Left kidney (tissue), 8 donors: ENCODE measurements at places on chromosomes 13 and 19. TPM values are rescaled to one million over a fixed set of nuclear protein-coding genes. Genes with fewer than 3 reads are reported as not detected.

GRCh38 chr19:40155749-40156265 is 35.4 kb upstream of the MAP3K10 start:
- DNase-seq: no peak

DNA sequence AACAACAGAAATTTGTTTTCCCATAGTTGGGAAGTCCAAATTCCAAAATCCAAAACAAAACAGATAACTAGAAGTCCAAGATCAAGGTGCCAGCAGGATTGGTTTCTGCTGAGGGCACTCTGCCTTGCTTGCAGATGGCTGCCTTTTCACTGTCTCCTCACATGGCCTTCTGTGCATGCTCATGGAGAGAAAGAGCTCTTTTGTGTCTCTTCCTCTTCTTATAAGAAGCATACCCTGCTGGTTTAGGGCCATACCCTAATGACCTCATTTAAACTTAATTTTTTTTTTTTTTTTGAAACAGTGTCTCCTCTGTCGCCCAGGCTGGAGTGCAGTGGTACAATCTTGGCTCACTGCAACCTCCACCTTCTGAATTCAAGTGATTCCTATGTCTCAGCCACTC is 1974.1 kb upstream of the PCDH20 start:
- no peak for DNase-seq

- no peak for DNase-seq
These were observed 429.6 kb downstream of the RFC3 start for GRCh38 chr13:34247596-34247995.

DNA sequence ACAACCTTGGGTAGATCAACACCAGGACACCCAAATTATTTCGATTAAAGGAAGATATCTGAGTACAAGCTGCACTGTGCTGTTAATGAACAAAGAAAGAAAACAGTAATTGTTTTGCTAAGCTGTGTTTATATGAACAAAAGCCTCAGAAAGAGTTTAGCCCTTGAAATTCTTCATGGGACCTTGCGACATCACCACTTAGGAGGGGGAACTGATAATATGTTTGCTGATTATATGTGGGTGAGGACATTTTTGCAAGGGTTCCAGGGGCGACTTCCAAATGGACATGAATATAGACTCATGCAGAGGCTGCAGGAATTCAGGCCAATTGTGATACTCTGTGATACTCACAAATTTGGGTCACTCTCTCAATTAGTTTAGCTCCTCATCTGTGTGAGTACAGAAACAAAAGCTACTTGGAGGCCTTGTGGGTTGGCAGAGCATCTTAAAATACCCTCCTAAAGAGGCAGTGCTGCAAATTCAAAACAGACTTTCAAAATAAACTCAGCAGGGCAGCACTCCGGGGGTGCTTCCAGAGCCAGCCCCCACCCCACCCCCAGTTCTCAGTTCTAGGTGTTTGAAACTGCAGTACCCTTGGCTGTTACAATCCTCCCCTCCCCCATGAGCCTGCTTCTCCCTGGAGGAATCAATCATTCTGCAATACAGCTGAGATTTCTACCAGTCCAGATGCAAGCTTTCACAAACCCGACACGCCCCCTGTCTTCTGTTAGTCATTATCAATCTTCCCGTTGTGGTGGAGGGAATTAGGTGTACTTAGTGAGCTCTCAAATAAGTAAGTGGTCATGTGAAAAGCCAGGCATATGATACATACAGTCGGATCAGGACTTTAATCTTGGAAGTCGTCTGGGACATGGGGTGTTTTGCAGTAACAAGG is 97.0 kb upstream of the MBNL2 start:
- DNase-seq: peak; percentile 61

DNA sequence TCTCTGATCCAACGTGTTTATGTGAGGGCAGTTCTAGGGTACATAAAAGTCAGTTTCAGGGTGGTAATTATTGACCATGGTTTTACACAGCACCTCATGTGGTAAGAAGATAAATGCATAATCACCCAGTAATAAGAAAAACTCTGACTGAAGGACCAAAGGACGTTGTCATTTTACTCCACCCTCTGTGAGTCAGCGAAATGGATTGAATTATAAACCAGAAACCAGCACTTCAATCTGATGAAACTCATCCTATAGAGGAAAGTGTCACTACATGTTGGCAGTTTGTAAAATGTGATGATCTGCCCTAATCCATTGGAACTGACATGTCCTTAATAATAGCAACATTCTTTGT is 406.8 kb downstream of the KLF5 start:
- no peak for DNase-seq

DNA sequence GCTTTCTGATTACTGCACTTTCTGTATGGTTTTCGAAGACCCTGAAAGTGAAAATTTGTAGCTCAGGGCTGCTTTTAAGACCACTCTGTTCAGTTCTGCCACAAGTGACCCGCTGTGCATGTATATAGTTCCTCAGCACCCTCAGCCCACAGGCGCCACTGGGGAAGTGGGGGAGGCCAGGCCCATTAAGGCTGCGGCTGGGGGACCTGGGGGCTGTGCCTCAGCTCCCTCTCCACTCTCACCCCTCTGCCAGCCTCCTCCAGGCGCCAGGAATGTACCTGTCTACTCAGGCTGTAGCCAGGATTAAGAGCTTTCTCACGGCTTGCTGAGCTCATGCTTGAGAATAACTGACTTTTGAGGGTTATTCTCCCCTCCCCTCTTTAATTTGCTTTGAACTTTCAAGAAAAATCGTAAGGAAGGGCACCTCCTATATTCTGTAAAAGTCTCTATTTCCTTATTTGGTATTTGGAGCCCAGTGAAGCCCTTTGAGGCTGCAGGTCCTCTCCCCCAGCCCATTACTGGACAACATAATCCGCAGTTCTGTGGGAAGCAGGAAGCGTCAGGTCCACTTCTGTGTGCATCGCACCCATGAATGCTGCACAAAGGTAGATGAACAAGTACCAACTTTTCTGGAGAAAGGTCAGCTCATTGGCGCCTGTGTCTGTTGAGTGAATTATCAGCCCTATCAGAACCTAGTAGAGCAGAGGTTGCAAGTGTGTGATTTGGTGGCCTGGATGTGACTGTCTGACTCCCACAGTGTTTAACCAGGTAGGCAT is 29.6 kb downstream of the GJA3 start:
- no peak for DNase-seq

GRCh38 chr19:46030812-46031550 is 8.1 kb upstream of the PGLYRP1 start:
- DNase-seq: no peak

- no peak for DNase-seq
These were observed 159.5 kb upstream of the SOX1 start for GRCh38 chr13:111907341-111907880.

GRCh38 chr19:35350591-35350990 is 2.9 kb downstream of the FFAR1 start:
- no peak for DNase-seq

DNA sequence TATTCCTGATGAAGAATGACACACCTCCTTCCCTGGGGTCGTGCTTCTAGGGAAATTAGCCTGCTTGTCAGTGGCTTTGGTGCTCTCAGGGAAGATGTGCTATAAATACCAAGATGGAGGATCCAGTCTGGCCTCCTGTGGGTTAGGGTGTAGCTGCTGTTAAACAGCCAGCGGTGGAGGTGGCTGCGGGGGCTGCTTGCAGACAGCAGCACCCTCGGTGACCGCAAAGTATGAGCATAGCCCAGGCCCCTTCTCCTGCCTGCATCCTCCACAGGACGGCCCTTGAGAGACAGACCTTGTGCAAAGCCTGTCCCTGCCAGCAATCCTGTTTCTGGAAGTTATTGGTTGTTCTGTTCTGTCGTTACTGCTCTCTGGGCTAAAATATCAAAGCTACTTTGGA is 11.4 kb downstream of the VSTM2B start:
- DNase-seq: no peak

- no peak for DNase-seq
These were observed 29.1 kb downstream of the CEBPG start for GRCh38 chr19:33402421-33403220.

GRCh38 chr13:34708566-34709313 is 233.3 kb upstream of the NBEA start:
- peak; percentile 28 for DNase-seq

Gene KLK11
- 0.15 TPM for polyA plus RNA-seq

Gene FPR3
- polyA plus RNA-seq: 0.20 TPM

Gene DNAJC3
- 43.6 TPM for polyA plus RNA-seq

Gene ZNF429
- 31.6 TPM for polyA plus RNA-seq

Gene VSIG10L
- polyA plus RNA-seq: 4.6 TPM
